ENCODE measurements at places on chromosomes 4 and X. TPM values are rescaled to one million over a fixed set of nuclear protein-coding genes. Genes with fewer than 3 reads are reported as not detected.

DNA sequence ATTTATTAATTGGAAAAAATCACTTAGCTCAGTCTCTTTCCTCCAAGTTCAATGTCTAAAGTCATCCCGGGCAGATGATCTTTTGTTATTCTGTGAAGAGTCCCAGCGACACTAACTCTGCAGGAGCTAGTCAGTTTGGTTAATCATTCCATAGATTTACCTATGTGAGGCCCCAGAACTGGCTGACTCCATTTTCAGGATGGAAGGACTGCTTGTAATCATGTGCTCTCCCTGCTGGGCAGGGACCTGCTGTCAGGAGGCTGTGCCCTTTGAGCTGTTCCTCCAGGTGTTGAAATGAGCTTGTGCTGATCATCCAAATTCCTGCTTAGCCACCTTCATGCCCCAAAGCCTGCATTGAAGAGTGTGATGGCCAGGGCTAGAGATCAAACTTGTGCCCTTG lies 169.8 kb downstream of the NHS start:
- peaks cover 11% of the 10 kb centered on the region for H3K4me1 ChIP-seq
- no peak overlapping the region for H3K27ac ChIP-seq
- H3K4me3 ChIP-seq: no peak overlapping the region
- no peaks in the 10 kb centered on the region for H3K36me3 ChIP-seq
- no peaks in the 10 kb centered on the region for H3K27me3 ChIP-seq

GRCh38 chr4:166498546-166498945 lies 625.5 kb downstream of the TLL1 start:
- H3K4me1 ChIP-seq: no peaks in the 10 kb centered on the region
- H3K4me3 ChIP-seq: no peak overlapping the region
- H3K36me3 ChIP-seq: no peaks in the 10 kb centered on the region

The CXorf49 gene
- total RNA-seq: not detected

DNA sequence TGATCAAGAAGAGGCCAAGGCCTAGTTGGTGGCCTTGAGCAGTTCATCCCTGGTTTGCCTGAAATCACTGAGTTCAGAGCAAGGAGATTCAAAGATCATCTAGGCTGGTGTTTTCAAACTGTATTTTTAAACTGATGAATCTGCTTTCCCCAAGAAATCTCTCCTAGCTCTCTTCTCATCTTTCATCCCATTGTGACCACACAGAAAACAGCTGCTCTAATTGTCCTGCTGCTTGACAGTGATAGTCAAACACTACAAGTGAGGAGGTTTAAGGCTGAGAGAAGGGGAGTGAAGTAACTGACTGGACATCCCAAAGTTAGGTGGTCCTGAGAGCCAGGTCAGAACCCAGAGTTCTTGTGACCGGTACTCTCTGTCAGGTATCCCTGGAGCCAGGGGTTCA lies 91.5 kb downstream of the LNX1 start:
- H3K36me3 ChIP-seq: no peaks in the 10 kb centered on the region
- H3K4me3 ChIP-seq: no peak overlapping the region
- H3K4me1 ChIP-seq: no peaks in the 10 kb centered on the region
- no peak overlapping the region for H3K27ac ChIP-seq
- no peak for DNase-seq

The NOX1 gene
- not detected for total RNA-seq

The GAB3 gene
- 4.5 TPM for total RNA-seq

GRCh38 chr4:182314537-182314936 lies 71.3 kb downstream of the TENM3 start:
- H3K27me3 ChIP-seq: no peaks in the 10 kb centered on the region
- no peak for DNase-seq
- H3K4me1 ChIP-seq: no peaks in the 10 kb centered on the region
- H3K27ac ChIP-seq: no peak overlapping the region
- no peak overlapping the region for H3K4me3 ChIP-seq
- H3K36me3 ChIP-seq: no peaks in the 10 kb centered on the region

- no peaks in the 10 kb centered on the region for H3K4me1 ChIP-seq
- H3K36me3 ChIP-seq: no peaks in the 10 kb centered on the region
- H3K4me3 ChIP-seq: no peak overlapping the region
- H3K27ac ChIP-seq: no peak overlapping the region
- H3K27me3 ChIP-seq: peaks cover 3% of the 10 kb centered on the region
These were observed 20.7 kb downstream of the PSAPL1 start for GRCh38 chr4:7414046-7414445.

The GNPDA2 gene
- 9.9 TPM for total RNA-seq

GRCh38 chr4:105527081-105527480 lies 25.3 kb upstream of the ARHGEF38 start:
- no peaks in the 10 kb centered on the region for H3K4me1 ChIP-seq
- peaks cover 7% of the 10 kb centered on the region for H3K27me3 ChIP-seq
- DNase-seq: no peak

The ARHGAP36 gene
- not detected for total RNA-seq

The FGA gene
- total RNA-seq: not detected

The SNCA gene
- 4.6 TPM for total RNA-seq

GRCh38 chr4:121777625-121778024 lies 12.7 kb upstream of the SMIM43 start:
- H3K27me3 ChIP-seq: peaks cover 28% of the 10 kb centered on the region
- peaks cover 2% of the 10 kb centered on the region for H3K4me1 ChIP-seq
- H3K27ac ChIP-seq: no peak overlapping the region
- no peak overlapping the region for H3K4me3 ChIP-seq

The CPZ gene
- total RNA-seq: not detected

- H3K27ac ChIP-seq: peak overlapping the region; percentile 80
- H3K4me3 ChIP-seq: no peak overlapping the region
- no peaks in the 10 kb centered on the region for H3K36me3 ChIP-seq
- H3K4me1 ChIP-seq: peaks cover 18% of the 10 kb centered on the region
These were observed 34.5 kb upstream of the CYBB start for GRCh38 chrX:37745354-37745753.

The FAM9B gene
- total RNA-seq: not detected

The FGF13 gene
- total RNA-seq: not detected

DNA sequence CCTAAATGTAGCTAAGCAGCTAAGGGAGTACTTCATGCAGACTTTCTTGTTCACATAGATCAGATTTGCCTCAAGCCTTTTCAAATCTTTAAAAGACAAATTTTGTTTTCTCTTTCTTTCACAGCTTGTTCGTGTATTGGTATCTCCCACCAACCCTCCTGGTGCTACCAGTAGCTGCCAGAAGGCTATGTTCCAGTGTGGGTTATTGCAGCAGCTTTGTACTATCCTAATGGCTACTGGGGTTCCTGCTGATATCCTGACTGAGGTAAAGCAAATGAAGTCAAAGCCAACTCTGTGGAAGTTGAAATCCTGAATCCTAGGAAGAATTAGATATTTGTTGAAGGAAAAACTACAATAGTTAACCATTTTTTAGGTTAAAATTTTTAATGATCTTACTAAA lies 62.6 kb downstream of the USO1 start:
- DNase-seq: no peak
- peaks cover 34% of the 10 kb centered on the region for H3K36me3 ChIP-seq
- H3K4me1 ChIP-seq: no peaks in the 10 kb centered on the region
- H3K27me3 ChIP-seq: no peaks in the 10 kb centered on the region

DNA sequence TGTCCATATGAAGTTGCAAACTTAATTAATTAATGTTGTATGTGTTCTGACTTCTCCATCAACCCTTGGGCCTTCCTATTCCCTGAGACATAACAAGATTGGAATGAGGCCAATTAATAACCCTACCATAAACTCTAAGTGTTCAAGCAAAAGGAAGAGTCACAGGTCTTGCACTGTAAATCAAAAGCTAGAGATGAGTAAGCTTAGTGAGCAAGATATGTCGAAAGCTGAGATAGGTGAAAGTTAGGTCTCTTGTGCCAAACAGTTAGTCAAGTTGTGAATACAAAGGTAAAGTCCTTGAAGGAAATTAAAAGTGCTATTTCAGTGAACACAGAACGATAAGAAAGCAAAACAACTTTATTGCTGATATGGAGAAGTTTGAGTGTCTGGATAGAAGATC lies 58.2 kb upstream of the GPRIN3 start:
- H3K27ac ChIP-seq: no peak overlapping the region
- H3K27me3 ChIP-seq: peaks cover 2% of the 10 kb centered on the region
- H3K4me3 ChIP-seq: no peak overlapping the region
- DNase-seq: no peak

- no peaks in the 10 kb centered on the region for H3K27me3 ChIP-seq
- H3K4me3 ChIP-seq: no peak overlapping the region
- H3K36me3 ChIP-seq: no peaks in the 10 kb centered on the region
- H3K27ac ChIP-seq: no peak overlapping the region
- H3K4me1 ChIP-seq: no peaks in the 10 kb centered on the region
- DNase-seq: no peak
These were observed 25.5 kb upstream of the MORC4 start for GRCh38 chrX:107025545-107025944.

The MAGEA4 gene
- not detected for total RNA-seq

The CTAG2 gene
- not detected for total RNA-seq

The SPANXA2 gene
- not detected for total RNA-seq

The DMD gene
- 0.83 TPM for total RNA-seq

The AMTN gene
- total RNA-seq: not detected

The TEX13B gene
- total RNA-seq: not detected

GRCh38 chrX:581066-581465 lies 49.5 kb upstream of the SHOX start:
- H3K4me3 ChIP-seq: no peak overlapping the region
- no peak for DNase-seq
- no peaks in the 10 kb centered on the region for H3K27me3 ChIP-seq

The MID2 gene
- total RNA-seq: 3.6 TPM

DNA sequence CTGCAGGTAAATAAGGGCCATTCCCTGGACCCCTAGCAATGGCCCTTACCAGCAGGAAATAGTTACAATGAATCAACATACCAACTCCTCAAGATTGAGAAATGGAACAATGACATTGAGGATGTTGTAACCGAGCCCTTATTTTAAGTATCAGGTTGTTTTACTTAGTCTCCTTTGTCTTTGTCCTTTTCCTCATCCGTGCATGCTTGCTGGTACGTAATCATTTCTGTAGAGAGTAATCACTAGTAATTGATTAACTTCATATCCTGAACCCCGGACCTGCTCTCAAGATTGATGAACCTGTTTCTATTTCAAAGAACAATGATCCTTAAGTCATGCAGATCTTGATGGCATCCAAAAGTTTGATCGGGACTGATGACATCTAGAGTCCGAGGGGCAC lies 98.6 kb upstream of the LANCL3 start:
- no peaks in the 10 kb centered on the region for H3K4me1 ChIP-seq
- H3K36me3 ChIP-seq: no peaks in the 10 kb centered on the region
- no peak overlapping the region for H3K27ac ChIP-seq
- no peak for DNase-seq
- H3K27me3 ChIP-seq: no peaks in the 10 kb centered on the region

DNA sequence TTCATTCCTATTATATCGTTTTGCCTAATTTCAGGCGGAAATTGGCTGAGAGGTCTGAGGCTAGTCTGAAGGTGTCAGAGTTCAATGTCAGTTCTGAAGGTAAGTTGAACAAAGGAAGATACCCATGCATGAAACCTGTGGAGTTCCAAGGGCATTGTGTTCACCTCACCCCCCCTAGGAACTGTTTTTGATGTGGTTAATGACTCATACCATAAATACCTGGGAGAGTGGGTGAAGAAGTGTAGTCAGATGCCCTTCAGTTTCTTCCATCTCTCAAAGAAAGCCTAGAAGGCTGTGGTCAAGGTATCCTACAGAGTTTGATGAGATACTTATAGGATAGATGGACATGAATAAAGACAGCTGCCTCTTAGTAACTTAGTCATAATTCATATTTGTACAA lies 2.7 kb downstream of the UTP14A start:
- peaks cover 25% of the 10 kb centered on the region for H3K4me1 ChIP-seq
- DNase-seq: no peak
- H3K27me3 ChIP-seq: no peaks in the 10 kb centered on the region

Measured in activated CD4-positive, alpha-beta T cell treated with anti-CD3 and anti-CD28 coated beads, Interleukin-2, amount 10 ng/mL, durations not matched to agents 7 days and 5 days (primary cell).